Stimulated activated CD4-positive, alpha-beta T cell treated with anti-CD3 and anti-CD28 coated beads, Interleukin-4, amount 100 ng/mL, for 24 hours (primary cell): ENCODE measurements at places on chromosomes 7 and 10.

GRCh38 chr7:156903232-156903909 lies 10.4 kb upstream of the LMBR1 start:
- no peak for DNase-seq

- no peak for DNase-seq
Measured at GRCh38 chr7:118777308-118777707, 552.8 kb downstream of the ANKRD7 start.

DNA sequence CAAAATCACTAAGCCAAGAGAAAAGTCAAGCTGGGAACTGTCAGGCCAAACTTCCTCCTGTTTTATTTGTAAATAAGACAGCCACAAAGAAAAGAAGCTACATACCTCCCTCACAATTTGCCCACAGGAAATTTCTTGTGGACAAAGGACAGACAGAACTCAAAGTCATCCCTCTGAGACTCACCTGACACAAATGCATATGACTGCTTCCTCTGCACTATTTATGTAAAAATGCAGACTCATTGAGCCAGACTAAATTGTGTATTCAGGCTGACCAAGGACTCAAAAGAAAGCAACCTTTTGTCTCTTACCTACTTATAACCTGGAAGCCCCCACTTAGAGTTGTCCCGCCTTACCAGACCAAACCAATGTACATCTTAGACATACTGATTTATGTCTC lies 11.8 kb downstream of the TOMM7 start:
- no peak for DNase-seq

GRCh38 chr10:84232376-84232775 lies 7.0 kb upstream of the LRIT2 start:
- no peak for DNase-seq

- no peak for DNase-seq
Measured at GRCh38 chr7:506921-507622, 12.6 kb downstream of the PDGFA start.

DNA sequence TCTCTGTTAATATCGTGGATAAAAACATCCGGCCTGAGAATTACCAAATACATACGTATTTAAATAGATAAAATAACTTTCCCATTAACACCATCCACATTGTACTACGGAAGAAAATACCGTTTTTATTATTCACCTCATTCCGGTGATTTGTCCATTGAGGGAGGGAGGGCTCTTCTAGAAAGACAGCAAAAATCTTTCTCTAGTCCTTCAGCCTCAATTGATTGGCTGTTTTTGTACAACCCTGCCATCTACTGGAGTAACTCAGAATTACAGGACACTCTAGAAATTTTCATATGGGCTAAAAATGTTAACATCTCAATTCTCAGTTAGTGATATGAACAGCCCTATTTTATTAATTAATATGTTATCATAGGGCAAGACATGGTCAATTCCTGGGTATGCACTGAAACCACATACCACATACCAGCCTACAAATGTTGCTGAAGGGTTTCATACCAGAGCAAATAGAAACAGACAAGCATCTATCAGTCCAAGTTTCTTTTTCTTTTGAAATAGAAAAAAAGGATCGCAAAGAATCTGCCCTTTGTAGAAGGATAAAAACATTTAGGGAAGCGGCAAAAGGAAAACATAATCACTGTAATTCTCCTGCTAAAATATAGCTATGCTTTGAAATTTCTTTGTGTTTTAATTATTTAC lies 55.8 kb upstream of the CDCA7L start:
- DNase-seq = peak; percentile 28

GRCh38 chr10:123101872-123102271 lies 33.9 kb upstream of the HMX3 start:
- DNase-seq = no peak

GRCh38 chr7:129642871-129643549 lies 31.5 kb downstream of the NRF1 start:
- DNase-seq = no peak

- DNase-seq = no peak
Measured at GRCh38 chr7:104857458-104858425, 156.3 kb upstream of the KMT2E start.

- DNase-seq = no peak
Measured at GRCh38 chr7:85186083-85186520, 754 bp downstream of the SEMA3D start.

DNA sequence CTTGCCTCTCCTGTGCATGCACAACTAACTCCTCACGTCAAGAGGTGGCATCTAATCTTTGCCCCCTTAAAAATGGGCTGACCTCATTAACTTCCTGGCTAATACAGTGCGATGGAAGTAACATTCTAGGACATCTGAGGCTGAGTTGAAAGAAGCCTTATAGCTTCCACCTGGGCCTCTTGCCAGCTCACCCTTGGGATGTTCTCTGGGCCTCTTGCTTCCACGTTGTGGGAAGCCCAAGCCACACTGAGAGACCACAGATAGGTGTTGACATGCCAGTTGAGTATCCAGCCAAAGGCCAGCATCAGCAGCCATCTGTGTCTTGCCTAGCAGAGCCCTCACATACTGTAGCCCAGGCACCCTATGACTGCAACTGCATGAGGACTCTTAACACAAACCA lies 60.8 kb upstream of the GDF10 start:
- DNase-seq = no peak

DNA sequence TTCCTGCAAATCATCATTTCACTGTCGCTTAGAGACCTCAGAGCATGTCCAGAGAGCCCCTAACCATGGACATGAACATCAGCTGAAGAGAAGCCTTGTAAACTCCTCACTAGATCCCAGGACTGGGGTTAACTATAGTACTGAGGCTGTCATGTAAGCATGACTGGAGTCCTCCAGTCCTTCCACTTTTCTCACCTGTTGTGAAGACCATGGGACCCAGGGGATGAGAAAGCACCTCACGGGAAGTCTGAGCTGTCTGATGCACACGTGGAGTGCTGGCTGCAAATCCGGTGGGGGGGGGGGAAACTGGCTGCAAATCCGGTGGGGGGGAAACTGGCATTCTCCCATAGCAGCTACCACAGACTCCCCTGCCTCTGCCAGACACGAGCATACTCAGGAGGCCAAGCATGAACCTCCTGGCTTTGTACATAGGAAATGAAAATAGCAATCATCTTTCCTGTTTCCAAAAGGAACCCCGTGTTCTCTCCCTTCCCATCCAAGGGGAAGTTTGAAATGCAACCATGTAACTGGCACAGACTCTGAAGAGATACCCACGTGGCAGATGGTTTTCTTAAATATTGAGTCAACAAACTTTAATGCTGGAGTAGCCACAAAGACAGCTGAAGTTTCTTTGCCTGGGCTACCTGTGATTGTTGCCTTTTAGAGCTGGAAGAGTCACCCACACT lies 261.4 kb downstream of the ZMYND11 start:
- DNase-seq = no peak

- DNase-seq = no peak
Measured at GRCh38 chr10:14353291-14353913, 22.7 kb upstream of the FRMD4A start.

GRCh38 chr10:18681971-18682411 lies 22.8 kb downstream of the ARL5B start:
- DNase-seq = no peak

DNA sequence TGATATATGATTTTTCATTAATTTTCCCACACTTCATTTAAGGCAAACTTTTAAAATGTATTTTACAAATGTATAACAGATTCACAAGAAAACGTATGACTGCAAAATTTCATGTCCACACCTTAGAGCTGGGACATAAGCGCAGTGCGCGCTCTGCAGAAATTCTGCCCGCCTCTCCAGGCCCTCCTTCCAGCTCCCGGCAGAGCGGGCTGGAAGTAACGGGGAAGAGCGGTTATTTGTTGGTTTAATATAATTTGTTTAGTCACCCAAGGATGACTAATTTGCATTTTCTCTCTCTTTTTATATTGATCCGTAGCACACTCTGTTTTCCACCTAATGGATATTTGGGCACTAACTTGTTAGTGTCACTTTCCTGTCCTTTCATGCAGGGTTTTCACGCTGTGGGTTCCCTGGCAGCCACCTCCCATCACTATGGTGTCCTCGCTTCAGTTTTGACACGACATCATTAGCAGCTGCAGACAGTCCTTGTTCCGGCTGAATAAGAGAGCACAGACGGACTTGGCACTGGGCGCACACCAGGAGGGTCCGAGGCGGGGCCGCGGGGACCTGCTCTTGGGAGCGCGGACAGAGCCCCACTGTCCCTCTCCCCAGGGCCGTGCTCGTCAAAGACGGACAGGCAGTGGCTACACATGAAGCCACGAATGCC lies 129.2 kb upstream of the SEC61G start:
- DNase-seq = no peak

DNA sequence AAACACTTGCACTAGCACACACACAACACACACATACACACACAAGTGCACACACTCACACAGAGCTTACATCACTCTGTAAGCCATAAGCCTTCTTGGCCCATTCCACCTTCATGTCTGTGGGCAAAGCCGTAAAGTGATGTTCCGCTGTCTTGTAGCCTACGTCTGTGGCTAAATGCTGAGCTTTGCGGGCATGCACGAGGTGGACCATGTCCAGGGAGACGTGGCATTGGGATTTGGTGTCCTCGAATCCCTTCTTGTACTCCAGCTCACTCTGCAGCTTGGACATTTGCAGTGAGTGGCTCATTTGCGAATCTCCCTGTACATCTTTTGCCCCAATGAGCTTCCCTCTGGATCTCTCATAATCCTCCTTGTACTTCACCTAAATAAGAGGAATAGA lies 42.0 kb downstream of the NRAP start:
- DNase-seq = no peak

DNA sequence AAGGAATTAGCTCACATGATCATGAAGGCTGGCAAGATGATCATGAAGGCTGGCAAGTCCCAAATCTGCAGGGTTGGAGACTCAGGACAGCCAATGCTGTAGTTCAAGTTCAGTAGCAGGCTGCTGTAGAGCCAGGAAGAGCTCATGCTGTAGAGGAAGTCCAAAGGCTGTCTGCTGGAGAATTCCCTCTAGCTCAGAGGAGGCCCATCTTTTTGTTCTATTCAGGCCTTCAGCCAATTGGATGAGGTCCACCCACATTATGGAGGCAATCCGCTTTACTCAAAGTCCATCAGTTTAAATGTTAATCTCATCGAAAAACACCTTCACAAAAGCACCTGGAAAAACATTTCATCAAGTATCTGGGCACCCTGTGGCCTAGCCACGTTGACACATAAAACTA lies 24.8 kb upstream of the FAM171A1 start:
- DNase-seq = no peak

- no peak for DNase-seq
Measured at GRCh38 chr7:141312828-141313521, 238.2 kb upstream of the AGK start.

DNA sequence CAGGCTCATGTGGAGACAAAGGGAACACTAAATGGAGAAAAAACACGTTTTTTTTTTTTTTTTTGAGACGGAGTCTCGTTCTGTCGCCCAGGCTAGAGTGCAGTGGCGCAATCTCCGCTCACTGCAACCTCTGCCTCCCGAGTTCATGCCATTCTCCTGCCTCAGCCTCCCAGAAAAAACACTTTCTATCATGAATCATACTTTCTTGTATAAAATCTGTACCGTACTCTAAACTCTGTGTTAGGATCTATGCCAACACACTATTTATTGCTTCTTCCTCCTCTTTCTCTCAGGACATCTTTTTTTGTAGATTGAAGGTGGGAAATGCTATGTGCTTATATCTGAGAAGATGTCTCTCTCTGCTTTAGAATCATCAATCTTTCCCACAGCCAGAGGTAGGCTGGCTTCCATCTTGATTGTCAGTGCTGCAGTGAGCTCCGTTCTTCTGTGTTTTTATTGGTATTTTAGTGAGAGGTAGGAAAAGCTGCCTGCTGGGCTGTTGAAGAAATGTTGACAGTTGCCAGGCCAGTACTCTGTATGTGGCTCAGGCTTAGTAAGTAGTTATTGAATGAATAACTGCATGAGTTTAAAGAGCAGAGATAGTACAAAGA lies 101.1 kb downstream of the GPR85 start:
- DNase-seq = no peak

DNA sequence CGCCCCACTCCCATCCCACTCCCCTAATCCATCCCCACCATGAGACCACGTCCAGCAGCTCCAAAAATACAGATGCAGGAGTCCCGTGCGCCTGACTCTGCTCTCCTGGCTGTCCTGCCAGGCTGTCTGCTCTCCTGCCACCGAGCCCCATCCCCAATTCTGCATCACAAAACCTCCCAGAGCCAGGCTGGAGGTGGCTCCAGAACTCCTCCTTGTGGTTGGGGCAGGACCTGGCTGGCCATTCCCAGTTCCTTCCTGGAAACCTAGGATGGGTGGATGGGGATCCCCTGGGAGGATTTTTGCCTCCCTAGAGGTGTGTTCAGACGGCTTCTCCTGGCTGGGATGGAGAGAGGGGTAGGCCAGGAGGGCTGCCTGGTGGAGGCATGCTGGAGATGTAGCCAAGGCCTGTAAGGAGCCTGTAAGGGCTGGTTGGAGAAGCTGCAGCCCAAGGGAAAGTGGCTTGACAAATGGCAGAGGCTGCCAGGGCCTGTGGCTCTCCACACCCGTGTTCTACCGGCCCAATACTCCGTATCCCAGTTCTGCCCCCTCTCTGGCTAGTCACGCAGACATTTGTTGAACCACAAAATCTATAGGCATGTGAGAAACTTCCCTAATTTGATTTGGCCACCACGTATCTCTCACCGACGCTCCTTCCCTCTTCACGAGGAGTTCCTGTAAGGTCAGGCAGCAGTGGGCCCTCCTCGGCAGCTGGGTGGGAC lies 99.3 kb downstream of the ARHGAP22 start:
- no peak for DNase-seq

DNA sequence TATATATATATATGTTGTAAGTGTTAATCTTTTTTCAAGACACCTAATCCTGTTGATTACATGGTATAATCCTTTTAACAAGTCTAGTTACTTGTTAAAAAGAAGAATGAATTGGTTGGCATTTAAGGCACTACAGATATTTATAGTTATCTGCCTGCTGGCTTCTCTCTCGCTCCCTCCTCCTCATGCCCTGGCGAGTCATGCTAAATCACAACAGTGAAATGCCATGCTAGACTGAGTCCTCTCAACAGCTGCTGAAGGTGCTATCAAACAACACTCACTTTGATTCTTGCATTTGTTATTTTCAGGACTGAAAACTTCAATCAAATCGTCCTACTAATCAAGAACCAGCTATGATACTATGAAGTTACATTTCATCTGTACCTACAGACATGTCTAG lies 15.4 kb downstream of the NRAP start:
- DNase-seq = no peak
